CD8-positive, alpha-beta memory T cell (primary cell): ENCODE measurements at places on chromosomes 11 and 22. TPM values are rescaled to one million over a fixed set of nuclear protein-coding genes. Genes with fewer than 3 reads are reported as not detected.

The KCNE3 gene
- 0.07 TPM for total RNA-seq

The NCAM1 gene
- total RNA-seq: not detected

The PPP2R5B gene
- 11.2 TPM for total RNA-seq

The SCGB1A1 gene
- total RNA-seq: not detected

The MUC6 gene
- not detected for total RNA-seq

The CLMP gene
- 0.07 TPM for total RNA-seq

The NAP1L4 gene
- total RNA-seq: 273 TPM

The MS4A15 gene
- total RNA-seq: not detected

The PRPF19 gene
- total RNA-seq: 201 TPM

The VPREB1 gene
- total RNA-seq: not detected

The ARL2 gene
- 125 TPM for total RNA-seq

The MOGAT2 gene
- total RNA-seq: not detected

The MMP27 gene
- total RNA-seq: not detected

The FAM111B gene
- 40.9 TPM for total RNA-seq

The CUL5 gene
- total RNA-seq: 42.9 TPM

The PIH1D2 gene
- 0.57 TPM for total RNA-seq

The OLFML1 gene
- not detected for total RNA-seq

The KRTAP5-11 gene
- not detected for total RNA-seq

The GLB1L2 gene
- total RNA-seq: 8.6 TPM

The MIF gene
- total RNA-seq: 830 TPM

The CDC42EP2 gene
- 0.62 TPM for total RNA-seq

The CTSD gene
- 110 TPM for total RNA-seq

The MAP4K2 gene
- 55.3 TPM for total RNA-seq
